Left hindlimb (tissue), 1 donor: ENCODE measurements at places on chromosomes 7 and 10.
A peak's percentile ranks its signal among the peaks of the same experiment; 100 is the strongest.

DNA sequence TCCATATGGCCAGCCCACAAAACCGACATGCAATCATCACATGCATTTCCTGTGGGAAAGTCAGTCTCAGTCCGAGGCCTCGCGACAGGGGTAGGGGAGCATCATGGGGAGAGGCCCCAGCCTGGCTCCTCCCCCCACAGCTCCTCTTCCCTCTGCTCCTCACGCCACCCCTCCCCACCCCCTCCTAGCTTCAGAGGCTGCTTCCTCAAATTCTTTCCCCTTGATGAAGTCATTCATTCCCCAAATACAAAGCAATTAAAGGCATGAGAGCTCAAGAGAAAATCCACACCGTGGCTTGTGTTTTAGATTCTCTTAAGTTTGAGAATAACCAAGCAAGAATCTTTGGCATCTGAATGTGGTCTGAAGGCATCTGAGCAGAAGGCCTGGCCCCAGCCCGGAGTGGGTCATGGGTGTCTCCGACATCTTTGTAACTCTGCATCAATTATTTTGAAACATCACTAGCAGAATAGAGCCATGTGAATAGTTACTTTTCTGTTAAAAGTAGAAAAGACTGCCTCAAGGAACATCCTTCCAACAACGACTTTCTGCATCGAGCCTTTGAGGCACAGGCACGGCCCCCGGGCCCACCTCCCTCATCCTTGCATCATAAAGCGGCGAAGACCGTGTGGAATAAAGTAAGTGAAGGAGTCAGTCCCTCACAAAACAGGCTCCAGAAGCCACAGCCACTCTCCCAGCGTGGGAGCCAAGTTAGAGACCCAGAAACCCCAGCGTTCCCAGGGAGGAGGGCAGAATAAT lies 90.9 kb downstream of the DIP2C start:
- DNase-seq, result no peak

GRCh38 chr10:97796651-97797050 lies 24.9 kb upstream of the SFRP5 start:
- DNase-seq, result no peak

- peak; percentile 82 for DNase-seq
Measured at GRCh38 chr10:70672165-70673042, at the start of gene ADAMTS14. Gene ADAMTS14, plus strand, starts transcription at chr10:70672506. Its CDS starts 297 bp downstream, at chr10:70672803.

- DNase-seq, result no peak
Measured at GRCh38 chr10:112706577-112706976, 243.5 kb upstream of the TCF7L2 start.

DNA sequence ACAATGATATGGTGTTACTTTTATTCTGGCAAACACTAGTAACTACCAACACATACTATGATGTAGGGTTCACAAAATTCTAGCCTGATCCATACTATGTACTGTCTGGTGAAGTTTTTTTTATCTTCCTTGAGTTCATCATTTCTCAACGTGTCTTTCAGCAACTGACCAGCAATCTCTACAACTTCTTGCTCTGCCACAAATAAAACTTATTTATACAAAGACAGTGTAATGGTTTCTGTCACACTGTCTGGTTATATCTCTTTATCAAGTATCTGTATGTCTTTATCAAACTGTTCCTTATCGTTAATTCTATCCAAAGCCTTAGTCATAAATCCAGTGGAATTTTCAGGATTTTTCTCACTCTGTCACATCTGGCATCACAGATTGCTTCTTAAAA lies 69.7 kb downstream of the CUL2 start:
- DNase-seq, result no peak

DNA sequence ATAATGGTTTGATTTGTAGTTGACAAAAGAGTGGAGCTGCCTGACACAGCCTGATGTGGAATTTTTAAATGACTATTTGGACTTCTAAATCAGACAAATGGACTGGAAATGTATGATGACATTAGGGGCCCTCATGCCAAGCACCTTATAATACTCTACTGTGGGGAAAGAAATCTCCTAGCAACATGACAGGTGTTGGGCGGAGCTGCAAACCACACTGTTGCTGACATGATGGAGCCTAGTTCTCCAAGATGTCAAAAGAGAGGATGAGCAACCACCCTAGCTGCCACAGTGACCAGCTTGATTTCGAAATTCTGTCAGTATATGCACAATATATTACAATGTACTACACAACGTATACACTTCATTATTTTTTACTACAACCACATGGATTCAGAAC lies 65.8 kb downstream of the RHOBTB1 start:
- DNase-seq, result no peak

- no peak for DNase-seq
Measured at GRCh38 chr10:103636492-103636891, 143.0 kb downstream of the NEURL1 start.

DNA sequence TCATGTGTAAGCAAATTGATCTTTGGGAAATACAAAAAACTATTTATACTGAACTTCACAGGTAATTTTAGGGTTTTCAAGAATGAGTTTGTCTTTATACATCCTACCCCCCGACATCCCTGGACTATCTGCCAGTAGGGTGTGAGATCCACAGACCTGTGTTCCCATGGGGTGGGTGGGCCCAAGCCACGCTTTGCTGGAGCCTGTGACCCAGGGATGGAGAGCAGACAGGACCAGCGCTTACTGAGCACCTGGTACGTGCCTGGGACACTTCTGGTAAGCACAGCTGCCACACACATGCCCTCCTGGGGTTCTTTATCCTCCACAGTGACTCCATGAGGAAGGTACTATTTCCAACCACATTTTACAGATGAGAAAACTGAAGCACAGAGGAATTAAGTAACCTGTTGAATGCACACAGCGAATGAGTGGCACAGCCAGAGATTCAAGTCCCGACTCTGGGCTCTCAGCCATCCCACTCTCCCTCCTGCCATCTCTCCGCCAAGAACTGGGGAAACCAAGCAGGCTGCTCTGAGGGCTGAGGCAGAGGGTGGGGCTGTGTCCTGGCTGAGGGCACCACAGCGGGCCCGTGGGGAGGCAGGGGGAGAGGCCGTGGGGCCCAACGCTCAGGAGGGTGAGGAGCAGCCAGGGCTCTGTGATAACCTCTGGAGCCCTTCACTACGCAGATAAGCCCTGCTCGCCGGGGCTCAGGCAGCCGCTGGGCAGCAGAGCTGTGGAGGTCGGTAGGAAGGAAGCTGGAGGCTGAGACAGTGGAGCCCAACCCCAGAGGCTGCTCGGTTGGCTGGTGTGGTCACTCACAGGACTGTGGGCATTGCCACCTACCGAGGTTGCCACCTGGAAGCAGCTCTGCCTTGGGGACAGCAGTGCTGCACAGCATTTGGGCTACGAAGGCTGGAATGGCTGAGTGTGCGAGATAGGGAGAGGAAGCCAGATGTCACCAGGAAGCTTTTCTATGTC lies 124.2 kb downstream of the ARHGAP22 start:
- no peak for DNase-seq

GRCh38 chr7:94297397-94297838 lies 97.3 kb upstream of the COL1A2 start:
- DNase-seq, result peak; percentile 88

DNA sequence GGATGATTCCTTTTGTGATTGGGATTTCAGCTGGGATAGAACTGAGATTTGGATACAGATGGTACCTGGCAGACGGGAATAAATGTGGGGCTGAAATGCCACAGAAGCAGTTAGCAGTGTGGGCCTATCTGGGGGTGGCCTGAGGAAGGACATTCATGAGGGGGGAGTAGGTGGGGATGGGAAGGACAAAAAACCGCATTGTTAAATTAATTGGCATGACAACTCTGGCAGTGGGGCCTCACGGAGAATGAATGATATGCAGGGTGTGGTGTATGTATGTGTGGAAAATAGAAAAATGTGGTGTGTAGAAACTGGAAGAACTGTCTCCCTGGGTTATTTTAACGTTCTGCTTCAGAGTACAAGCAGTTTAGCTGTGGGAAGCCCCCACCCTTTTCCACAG lies 17.8 kb downstream of the SDK1 start:
- DNase-seq, result no peak

DNA sequence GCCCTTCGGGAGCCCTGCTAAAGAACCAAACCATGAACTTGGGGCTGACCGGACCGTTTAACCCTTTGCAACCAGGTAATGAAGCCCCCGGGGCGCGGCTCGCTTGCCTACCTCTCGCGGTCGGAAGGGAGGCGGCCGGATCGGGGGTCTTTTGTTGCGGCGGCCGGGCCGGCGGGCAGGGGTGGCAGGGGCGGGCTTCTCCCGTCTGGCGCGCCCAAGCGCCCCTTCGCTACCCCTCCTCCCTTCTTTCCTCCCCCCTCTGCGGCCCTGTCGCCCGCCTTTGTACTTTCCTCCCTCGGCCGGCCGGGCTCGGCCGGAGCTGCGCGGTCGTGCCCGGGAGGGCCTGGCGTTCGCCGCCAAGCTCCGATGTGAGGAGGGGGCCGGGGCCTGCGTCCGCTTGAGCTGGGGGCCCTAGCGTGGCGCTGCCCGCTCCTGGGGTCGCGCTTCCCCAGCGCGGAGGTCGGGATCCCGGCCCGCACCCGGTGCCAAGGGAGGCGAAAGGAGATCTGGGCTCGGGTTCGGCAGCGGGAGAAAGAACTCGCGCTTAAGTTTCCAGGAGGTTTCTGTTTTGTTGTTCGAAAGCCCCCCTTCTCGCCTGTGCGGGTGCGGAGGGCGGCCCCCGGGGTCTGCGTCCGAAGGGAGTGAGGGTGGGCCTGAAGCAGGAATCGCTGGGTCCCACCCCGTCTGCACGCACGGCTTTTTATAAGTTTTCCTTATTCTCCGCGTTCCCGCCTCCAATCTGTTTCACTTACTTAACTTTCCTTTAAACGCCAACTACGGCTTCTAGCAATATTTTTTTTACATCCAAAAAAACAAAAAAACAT lies 436.8 kb upstream of the GALNT17 start:
- DNase-seq, result peak; percentile 74

DNA sequence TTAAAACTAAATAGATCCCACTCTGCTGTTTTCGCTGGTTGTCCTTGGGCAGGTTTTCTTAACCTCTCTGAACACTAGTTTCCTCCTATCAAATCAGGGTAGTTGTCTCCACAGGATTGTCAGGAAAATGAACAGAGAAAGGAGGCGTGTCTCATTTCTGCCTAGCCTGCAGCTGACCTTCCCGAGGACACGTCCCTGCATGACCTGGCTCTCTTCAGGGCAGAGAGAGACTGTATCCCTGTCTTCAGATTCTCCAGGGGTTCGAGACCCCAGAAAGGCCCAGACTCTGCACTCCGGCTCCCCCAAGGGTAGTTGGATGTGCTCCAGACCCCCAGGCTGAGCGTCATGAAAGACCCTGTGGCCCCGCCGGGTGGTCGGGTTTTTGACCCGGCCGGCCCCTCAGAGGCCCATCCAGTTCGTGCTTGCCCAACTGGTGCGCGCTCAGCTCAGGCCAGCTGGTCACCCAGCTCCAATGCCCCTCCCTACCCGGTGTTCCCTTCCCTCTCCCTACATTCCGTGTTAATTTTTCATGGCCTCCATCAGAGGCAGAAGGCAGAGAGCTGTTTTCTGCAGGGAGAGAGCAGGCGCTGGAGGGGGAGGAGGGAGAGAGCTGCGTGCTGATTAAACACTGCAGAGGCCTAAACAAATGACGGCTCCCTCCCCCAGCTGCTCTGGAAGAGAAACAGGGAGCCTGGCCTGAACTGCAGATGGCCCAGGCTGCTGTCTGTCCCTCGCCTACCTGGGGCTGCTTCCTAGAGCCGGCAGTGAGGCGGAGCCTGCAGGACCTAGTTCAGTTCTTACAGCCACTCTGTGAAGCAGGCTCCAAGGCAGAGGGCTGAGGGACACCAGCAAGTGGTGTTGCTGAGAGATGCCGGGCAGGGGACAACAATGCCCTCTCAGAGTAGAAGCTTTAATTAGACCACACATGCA lies 86.2 kb upstream of the PPIF start:
- DNase-seq, result no peak

GRCh38 chr7:51160990-51161615 lies 155.5 kb downstream of the COBL start:
- peak; percentile 80 for DNase-seq

- peak; percentile 78 for DNase-seq
Measured at GRCh38 chr7:150955519-150956394, 22.4 kb downstream of the KCNH2 start.

DNA sequence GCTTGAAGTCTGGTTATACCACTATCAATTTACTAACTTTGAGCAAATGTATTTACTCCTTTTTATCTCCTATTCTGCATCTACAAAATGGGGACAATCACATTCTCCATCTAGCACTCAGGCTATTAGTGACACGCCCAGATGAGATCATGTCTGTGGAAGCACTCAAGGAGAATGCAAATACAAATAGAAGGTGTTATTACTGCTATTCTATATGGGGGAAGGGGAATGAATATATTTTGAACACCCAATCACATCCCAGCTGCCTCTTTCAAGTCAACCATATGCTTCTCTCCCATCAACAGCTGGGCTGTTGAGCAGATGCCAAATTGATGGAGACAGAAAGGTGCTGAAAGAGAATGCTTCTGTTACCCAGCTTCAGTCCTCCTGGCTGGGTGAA lies 23.5 kb downstream of the SGMS1 start:
- no peak for DNase-seq

DNA sequence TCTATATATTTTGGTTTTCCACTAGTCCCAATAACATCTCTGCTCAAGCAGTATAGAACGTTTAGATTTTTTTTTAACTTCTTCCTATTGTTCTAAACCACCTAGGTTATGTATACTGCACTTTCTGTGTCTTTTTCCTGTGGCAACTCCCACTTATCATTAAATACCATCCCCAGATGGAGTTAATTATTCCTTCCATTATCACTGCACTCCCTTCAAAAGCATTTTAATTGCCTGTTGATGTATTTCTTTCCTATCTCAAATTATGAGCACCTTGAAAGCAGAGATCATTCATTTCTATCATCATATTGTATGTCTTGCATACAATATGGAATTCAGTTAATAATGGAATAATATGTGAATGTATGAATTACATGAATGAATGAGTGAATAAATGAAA lies 148.0 kb downstream of the HGF start:
- DNase-seq, result no peak

DNA sequence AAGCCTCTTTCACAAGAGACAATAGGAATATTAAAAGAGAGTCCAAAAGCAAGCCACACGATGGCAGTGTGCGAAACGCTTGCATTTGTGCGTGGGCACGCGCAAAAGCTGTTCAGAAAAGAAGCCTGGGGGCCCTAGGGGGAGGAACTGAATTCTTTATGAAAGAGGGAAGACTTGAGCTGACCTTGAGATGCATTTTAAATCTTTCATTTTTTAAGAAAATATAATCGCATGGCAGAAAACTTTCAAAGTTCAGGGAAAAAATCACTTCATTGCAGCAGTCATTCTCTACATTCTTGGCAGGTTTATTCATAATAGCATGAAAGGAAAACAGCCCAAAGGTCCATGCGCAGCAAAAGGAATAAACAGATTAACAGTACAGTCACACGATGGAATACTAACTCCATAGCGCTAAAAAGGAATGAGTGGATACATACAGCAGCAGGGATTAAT lies 206.5 kb upstream of the PRKCQ start:
- peak; percentile 57 for DNase-seq
